ENCODE measurements at places on chromosomes 2 and 18. TPM values are rescaled to one million over a fixed set of nuclear protein-coding genes. Genes with fewer than 3 reads are reported as not detected.

GRCh38 chr2:157339965-157340655 lies 14.5 kb upstream of the ERMN start:
- DNase-seq = no peak

DNA sequence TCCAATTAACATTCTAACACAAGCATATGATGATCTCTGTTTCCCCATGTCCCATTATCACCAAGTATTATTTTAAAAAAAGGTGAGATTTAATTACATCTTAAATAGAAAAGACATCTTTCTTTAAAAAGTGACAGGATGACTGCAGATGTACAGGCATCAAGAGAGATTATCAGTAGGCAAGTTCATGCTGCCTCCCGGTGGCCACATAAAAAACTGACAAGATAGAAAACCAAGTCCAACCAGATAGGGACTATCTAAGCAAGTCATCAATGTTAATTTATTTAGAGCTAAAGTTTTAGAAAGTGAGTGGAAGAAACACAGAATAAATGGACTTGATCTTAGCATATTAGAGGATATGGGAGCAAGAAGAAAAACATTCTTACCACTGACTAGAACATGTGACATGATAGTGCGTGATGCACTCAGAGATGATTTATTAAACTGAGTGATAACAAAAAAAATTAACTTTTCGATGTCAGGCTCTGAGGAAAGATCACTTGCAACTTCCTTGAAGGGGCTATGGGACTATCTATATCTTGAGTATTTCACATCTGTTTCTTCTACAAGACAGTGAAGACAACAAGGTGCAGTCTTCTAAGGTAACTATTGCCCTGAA lies 5.4 kb upstream of the TDRD15 start:
- DNase-seq = peak; percentile 40

- DNase-seq = peak; percentile 45
Observed at GRCh38 chr2:26816893-26817292, 31.0 kb downstream of the CENPA start.

DNA sequence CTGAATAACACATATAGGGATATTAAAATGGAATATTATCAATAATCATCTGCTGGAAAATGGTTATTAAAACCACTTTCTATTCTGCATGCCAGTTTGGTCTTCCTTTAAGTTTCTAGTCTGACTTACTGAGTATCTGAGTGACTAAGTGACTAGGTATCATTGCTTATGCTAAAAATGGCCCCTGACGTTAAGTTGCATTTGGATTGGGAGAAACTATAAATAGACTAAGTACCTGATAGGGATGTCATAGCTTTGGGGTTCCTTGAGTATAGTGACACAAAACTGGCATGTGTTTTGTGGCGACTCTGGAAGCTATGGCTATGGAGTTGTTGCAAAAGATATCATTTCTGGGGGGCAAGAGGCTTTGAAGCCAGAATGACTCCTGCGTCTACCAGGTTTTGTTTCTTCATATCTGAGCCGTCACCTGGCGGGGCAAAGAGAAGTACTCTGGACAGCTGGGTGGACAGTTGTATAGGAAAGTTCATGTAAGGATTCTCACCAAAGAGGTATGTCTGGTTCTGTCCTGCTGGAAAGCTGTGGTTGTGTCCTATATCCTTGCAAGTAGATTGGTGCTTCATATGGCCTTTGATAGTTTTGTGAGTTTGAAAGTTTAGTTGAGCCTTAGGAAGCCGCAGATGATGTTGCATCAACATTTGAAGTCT lies 17.9 kb downstream of the ITGAV start:
- no peak for DNase-seq

DNA sequence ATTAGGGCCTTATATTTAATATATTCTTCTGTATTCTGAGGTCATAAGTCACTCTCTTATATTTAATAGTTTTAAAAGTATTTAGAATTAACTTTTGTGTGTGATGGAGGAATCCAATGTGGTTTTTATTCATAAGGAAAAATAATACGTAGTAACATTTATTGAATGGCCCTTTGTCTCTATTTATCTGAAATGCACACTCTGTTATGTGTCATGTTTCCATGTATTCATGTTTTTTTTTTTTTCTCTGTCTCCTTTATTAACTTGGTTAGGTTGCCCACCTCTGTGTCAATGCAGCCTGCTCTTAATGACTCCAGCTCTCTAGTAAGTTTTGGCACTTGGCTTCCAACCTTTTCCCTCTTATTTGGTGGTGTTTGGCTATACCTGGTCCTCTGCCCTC lies 33.8 kb downstream of the RNF144A start:
- no peak for DNase-seq

DNA sequence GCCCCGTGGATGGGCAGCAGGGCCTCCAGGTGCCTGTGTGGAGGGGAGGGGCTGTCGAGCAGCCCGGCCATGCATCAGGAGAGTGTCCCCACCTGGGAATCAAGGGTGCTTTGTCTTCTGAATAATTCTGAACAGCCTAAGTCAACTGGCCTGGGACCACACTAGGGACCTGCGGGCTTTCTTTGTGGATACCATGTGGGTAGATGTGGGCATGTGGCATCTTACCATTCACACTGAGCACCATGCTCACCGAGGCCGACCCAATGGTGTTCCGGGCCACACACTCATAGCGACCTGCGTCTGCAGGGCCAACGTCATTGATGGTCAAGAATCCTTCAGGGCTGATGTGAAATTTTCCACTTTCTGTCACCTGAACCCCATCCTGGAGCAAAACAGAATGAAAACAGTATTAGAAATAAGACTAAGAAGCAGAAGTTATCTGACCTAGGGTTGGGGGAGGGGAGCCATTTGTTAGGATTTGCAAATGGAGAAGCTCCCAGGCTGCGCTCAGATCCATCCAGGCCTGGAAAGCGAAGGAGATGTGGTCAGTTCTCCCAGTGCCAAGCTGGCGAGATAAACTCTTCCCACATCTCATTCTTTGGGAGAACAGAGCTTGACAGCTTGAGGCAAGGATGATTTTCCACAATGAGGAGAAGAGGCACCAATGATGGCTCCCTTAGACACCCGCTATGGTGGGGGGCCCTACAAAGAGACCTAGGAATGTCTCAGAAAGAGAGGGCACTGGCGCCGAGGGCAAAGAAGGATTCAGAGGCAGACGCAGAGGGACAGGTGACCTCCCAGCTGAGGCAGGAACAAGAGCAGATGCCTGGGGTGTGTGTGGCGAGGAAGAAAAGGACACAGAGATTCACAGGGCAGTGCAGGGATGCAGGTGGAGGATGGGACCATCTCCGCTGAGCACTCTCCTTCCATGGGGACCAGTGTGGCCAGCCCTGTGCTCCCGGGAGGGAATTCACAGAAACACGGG lies 83.4 kb downstream of the PXDN start:
- no peak for DNase-seq

- DNase-seq = no peak
Observed at GRCh38 chr18:56377231-56377630, 261.2 kb downstream of the TXNL1 start.

DNA sequence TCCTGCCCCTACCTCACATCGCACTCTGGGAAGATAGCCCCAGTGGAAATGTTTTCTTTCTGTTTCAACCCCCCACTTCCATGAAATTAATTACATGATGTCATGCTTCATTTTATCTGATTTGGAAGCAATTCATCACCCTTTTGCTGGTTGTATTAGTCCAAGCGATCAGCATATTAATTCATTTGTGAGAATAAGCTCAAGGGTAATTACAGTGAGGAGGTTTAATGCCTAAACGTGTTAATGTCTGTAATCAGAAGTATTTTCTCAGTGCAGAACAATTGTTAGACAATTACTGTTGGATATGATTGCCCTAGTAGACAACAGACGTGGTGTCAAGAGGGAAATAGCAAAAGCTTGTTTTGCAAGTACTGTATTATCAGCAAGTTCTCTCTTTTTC lies 746.3 kb downstream of the CPS1 start:
- DNase-seq = no peak

DNA sequence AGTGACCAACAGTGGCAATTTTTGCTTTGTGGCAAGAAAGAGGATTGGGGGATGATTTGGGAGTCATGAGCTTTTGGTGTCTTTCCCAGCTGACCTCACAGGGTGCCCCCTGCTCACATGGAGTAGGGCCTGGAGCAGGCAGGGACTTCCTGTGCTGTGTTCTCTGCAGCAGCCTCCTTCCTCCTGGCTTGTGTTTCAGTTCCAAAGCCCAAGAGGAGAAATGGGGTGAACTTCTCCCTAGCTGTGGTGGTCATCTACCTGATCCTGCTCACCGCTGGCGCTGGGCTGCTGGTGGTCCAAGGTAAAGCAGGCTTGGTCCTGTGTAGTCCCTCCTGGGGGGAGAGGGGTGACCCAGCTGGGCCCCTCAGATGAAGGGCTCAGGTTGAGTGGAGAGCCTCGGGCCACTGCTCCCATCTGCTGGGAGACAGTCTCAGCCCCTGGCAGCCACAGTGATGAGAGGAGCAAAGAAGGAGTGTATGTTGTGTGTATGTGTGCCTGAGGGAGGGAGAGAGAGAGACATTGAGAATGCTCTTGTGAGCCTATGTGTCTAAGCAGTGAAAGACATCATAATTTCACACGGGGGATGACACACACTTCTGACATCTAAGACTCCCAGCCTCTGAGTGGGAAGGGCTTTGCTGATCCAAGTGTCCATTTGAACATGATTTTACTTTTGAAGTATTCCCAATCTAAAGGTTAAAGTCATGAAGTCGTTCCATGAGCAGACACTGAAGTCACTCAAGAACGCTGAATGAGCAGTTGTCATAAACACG lies 27.2 kb downstream of the MARCO start:
- DNase-seq = no peak

DNA sequence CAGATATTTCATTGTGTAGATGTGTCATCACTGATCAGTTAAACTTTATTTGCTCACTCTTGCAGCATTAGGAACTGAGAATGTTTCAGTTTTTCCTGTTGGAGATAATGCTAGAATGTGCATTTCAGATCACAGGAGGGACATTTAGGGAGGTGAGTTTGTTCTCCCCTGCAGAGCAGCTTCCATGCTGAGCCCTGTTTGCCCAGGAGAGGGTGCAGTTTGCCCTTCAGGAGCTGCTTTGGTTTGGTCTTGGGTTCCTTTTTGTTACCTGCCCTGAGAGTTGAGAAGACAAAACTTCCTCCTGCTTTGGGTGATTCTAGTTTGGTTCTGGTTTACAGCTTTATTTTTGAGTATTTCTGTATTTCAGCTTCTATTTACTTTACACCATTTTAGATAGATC lies 49.9 kb downstream of the DGKD start:
- peak; percentile 76 for DNase-seq

DNA sequence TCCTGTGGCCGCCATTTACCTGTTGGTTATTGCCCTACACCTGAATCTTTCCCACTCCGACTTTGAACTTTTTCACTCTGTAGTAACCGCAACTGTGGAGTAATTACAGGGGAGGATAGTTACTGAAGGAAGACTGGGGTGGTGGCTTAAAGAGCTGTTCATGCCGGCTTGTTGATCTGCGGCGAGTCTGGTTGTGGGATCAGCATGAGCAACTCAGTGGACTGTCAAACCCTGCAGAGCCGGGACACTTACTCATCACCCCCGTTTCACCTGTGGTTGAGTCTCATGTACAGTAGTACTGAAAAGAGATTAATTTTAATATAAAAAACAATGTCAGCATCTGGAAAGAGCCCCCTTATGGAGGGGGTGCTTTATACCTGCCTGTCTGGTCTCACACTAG lies 2.1 kb downstream of the ASB1 start:
- no peak for DNase-seq

GRCh38 chr18:78767648-78768071 lies 212.0 kb upstream of the SALL3 start:
- no peak for DNase-seq

DNA sequence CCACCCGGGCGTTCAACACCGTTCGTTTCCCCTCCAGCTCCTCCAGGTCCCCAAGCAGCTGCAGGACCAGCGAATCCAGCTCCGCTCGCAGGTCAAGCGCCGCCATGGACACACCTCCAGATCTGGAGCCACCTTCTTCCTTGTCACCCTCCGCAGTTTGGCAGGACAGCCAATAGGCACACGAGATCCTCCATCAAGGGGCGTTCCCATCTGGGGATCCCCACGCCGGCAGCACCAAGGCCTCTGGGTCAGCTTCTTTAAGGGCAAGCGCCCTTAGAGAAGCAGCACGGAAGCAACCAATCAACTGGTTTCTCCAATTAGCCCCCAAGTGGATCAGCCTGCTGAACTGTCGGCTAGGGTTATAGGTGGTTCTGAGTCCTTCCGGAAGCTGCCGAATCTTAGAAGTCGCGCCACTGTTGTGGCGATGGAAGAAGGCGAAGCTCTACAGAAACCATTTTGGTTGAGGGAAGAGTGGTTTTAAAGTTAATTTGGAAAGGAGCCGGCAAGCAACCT lies 621 bp upstream of the IMP4 start:
- DNase-seq = peak; percentile 97

- DNase-seq = no peak
Observed at GRCh38 chr2:2926009-2926857, 451.4 kb downstream of the EIPR1 start.

- DNase-seq = peak; percentile 57
Observed at GRCh38 chr2:147844697-147845410, at the start of gene ACVR2A. ACVR2A (plus strand) TSS chr2:147845029; CDS start chr2:147845153, 124 bp downstream.

- DNase-seq = no peak
Observed at GRCh38 chr2:118473846-118474540, 373.5 kb downstream of the EN1 start.

DNA sequence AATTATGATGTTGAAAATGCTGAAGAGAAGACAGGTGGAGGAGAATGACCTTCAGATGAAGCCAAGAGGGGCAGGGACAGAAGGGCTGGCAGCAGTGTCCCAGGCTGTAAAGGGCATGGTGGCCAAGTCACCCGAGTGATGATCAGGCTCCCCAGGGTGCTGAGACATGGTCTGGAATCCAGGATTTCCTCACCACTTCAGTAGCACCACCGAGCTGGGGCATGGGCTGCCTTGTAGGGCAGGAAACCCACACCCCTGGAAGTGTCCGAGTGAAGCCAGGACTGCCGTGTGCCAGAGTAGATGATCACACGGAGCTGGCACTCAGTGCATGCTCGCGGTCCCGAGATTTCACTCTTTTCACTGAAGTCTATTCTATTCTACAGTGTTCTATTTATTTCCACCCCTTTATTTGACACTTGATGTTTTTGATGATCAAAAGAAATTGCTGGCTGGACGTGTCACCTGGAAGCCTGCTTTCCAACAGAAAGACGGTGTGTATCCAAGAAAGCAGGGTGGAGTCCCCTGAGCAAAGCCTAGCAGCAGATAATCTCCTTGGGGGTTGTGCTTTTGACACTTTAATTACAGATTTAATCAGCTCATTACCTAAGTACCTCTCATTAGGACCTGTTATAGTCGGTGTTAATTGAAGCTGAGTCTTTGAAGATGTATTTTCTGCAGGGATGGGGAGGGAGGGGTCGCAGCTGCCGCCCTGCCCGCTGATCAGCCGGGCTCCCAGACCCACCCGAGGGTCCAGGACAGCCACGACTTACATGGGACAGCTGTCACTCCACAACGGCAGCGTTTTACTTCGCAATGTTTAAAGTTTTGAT lies 92.3 kb downstream of the SEPTIN10 start:
- DNase-seq = no peak

Gene INPP5D
- total RNA-seq = 46.1 TPM

Gene ZNF638
- 142 TPM for total RNA-seq

Gene ACP1
- total RNA-seq = 135 TPM

Gene CROCC2
- not detected for total RNA-seq

Gene AGXT
- not detected for total RNA-seq

Gene C2orf81
- 4.3 TPM for total RNA-seq

Gene PLGLB1
- 0.74 TPM for total RNA-seq

Gene CCL20
- total RNA-seq = 18.0 TPM

Gene TFPI
- 71.1 TPM for total RNA-seq

Gene PLA2R1
- total RNA-seq = 7.5 TPM

Gene GKN2
- total RNA-seq = not detected

Gene TMEM200C
- total RNA-seq = not detected

Gene LRP1B
- total RNA-seq = not detected

Gene GLI2
- total RNA-seq = 0.74 TPM

Gene RGPD3
- total RNA-seq = 0.20 TPM

Gene PRLH
- not detected for total RNA-seq

Gene PROM2
- 2.6 TPM for total RNA-seq

Gene C2orf15
- 0.74 TPM for total RNA-seq

Gene OSR1
- total RNA-seq = 1.3 TPM

Gene GREB1L
- total RNA-seq = 9.4 TPM

Measured in MCF 10A (cell line).